Stimulated activated CD4-positive, alpha-beta T cell treated with anti-CD3 and anti-CD28 coated beads, Interleukin-1b, Interleukin-23, amount 100 ng/mL, for 1 hour (primary cell): ENCODE measurements at places on chromosomes 16 and 17.

GRCh38 chr16:26569793-26570192 is 496.9 kb upstream of the C16orf82 start:
- no peak for DNase-seq

- DNase-seq, result no peak
Measured at GRCh38 chr16:35182943-35183550, 1723.6 kb downstream of the TP53TG3F start.

- no peak for DNase-seq
Measured at GRCh38 chr16:89436366-89436765, 54.0 kb downstream of the ANKRD11 start.

- DNase-seq, result no peak
Measured at GRCh38 chr17:4940555-4941318, 669 bp downstream of the RNF167 start.

GRCh38 chr17:4728124-4728523 is 3.1 kb upstream of the MED11 start:
- no peak for DNase-seq
